Activated CD8-positive, alpha-beta T cell treated with anti-CD3 and anti-CD28 coated beads for 36 hours (primary cell): ENCODE measurements at places on chromosomes 1 and 21.

DNA sequence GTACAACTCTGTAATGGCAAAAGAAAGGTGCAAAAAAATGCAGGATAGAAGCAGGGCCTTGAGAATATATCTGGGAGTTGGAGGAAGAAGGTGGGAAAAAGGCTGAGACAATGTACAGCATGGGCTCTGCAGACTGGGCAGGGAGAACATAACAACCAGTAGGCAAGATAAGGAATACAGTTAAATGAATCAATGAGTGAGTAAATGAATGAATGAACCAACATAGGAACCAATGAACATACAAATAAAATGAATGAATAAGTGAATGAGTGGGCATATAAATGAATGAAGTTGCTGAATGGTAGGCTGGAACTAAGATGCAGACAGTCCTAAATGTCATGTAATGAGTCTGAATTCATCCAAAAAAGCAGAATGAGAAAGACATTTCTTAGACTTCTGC lies 370.6 kb downstream of the SMYD3 start:
- DNase-seq = no peak

DNA sequence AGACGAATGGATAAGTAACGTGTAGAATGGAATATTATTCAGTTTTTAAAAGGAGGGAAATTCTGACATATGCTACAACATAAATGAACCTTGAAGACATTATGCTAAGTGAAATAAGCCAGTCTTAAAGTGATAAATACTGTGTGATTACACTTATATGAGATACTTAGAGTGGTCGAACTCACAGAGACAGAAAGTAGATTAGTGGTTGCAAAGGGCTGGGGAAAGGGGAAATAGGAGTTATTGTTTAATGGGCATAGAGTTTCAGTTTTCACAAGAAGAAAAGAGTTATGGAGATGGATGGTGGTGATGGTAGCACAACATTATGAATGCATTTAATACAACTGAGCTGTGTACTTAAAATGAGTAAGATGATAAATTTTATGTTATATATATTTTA lies 14.7 kb upstream of the AHCYL1 start:
- no peak for DNase-seq

GRCh38 chr1:104402178-104402577 lies 652.5 kb downstream of the AMY1C start:
- no peak for DNase-seq

GRCh38 chr1:32894019-32894600 lies 7.1 kb downstream of the TMEM54 start:
- DNase-seq = no peak

- no peak for DNase-seq
Measured at GRCh38 chr1:41006942-41007865, 14.3 kb downstream of the SLFNL1 start.

DNA sequence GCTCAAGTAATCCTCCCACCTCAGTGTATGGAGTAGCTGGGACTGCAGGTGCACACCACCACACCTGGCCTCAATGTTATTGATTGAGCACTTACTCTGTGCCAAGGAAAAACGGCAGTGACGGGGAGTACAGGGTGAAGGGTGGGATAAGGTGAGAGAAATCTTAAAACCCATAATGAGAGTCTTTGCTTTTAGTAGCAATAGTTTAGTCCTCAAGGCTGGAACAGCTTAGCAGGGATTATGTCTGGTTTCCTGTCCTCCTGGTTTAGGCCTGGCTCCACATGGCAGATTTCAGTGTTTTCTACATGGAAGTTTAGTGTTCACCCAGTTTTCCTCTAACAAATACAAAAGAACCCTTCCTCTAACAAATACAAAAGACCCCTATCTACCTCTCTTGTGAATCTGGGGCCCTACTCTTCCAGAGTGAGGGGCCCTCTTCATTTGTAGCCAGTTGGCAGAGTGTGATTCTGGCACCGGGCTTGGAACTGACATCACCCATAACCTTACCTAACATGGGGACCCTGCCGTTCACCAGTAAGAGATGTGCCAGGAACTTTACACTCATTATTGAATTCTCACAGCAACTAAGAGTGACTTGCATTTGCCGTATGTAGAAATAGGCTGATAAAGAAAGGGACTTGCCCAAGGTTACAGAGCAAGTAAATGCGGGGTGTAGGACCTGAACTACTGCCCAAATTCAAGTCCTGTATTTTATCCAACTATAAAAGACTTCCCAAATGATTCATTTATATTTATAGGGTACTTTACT lies 6.9 kb downstream of the ZNF691 start:
- DNase-seq = no peak

DNA sequence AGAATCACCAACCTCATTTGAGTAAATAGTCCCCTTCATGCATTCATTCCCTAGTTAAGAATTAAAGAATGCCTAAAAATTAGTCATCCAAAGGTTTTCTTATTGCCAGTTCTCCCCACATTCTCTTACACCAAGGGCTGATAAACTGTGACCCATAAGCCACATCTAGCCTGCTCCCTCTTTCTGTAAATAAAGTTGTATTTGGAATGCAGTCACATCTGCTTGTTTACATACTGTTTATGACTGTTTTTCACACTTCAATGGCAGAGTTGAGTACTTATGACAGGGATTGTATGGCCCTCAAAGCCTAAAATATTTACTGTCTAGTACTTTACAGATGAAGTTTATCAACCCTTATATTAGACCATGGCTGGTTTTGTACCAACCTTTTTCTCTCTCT lies 16.1 kb upstream of the DYRK1A start:
- no peak for DNase-seq

DNA sequence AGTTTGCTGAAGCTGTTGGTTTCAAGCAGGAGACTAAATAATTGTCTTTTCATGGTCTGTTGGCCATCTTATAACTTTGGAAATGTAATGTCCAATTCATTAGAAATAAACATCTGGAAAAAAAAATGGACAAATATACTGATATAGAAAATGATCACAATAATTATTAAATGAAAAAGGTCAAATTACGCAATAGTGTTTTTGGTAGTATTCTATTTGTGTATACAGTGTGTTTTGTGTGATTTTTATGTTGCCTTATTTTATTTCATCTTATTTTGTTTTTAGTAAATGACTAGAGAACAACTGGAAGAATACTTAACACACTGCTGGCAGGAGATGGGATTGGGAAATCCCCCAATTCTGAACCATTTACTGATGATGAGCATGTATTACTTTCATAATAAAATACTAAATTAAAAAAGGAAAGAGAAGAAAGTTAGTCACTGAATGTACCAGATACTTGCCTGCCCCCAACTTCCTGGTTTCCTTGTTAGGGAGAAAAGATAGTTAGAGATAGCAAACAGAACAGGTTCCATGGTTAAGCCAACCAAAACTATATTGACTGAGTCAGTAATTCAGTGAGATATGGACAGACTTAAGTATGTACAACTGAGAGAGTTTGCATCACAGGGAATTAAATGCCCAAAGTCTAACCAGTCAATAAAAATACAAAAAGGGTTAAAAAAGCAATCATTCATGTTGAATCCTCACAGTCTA lies 24.0 kb upstream of the SAMD13 start:
- DNase-seq = no peak

DNA sequence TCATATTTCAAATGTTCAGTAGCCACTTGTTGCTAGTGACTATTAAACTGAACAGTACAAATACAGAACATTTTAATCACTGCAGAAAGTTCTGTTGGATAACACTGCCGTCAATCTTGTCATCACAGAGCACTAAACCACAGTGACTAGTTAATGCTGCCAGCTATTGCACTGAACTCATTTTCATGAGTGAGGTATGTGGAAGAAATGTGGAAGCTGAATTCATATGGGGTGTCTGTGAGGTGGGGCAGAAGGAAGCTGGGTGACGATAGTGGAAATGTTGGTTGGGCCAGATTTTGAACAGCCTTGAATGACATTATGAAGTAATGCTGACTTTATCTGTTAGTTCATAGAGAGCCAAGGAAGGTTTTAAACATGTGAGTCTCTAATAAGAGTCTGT lies 49.6 kb downstream of the OSBPL9 start:
- no peak for DNase-seq

DNA sequence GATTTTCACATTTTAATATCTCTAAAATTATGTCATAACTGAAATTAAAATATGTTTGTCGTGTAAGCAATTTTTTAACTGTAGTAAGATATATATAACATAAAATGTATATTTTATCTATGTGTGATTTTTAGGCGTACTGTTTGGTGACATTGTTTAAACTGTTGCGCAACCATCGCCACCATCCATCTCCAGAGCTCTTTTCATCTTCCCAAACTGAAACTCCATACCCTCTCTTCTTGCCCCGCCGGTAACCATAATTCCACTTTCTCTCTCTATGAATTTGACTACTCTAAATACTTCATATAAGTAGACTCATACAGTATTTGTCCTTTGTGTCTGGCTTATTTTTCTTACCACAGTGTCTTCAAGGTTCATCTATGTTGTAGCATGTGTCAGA lies 66.4 kb downstream of the DDX20 start:
- no peak for DNase-seq

DNA sequence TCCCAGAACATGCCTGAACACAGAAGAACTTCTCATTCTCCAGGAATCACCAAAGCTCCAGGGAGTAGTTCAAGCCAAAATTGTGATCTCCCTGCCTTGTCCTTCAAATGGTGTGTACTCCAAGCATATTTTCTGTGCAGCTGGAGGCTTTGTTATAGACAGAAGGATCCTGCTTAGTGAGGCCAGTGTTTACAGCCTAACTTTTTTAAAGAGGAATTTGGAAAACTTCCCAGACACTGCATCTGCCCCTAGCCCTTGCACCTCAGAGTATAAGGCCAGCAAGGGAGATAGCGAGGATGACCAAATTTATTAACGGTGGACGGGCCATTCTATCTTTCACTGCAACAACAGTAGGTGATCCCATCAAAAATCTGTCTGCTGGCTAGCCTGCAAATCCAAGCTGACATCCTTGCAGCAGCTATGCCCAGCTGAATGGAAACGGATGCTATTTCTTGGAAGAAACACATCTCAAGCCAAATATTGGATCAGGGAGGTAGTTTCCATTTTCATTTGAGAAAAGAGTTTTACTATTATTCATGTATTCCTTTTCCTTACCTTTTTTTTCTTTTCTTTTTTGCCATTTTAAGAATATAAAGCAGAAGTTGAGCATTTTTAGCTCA lies 249.8 kb downstream of the USH2A start:
- DNase-seq = no peak

DNA sequence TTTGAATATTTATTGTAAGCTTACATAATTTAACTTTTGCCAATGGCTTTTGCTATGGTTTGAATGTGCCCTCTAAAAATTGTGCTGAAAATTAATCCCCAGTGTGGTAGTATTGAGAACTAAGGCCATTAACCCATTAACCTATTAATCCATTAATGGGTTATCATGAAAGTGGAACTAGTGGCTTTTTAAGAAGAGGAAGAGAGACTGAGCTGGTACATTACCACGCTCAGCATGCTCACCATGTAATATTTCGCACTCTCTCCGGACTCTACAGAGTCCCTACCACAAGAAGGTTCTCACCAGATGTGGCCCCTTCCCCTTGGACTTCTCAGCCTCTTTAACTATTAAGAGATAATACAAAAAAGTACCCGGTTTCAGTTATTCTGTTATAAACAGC lies 164.4 kb upstream of the ZRANB2 start:
- DNase-seq = no peak

DNA sequence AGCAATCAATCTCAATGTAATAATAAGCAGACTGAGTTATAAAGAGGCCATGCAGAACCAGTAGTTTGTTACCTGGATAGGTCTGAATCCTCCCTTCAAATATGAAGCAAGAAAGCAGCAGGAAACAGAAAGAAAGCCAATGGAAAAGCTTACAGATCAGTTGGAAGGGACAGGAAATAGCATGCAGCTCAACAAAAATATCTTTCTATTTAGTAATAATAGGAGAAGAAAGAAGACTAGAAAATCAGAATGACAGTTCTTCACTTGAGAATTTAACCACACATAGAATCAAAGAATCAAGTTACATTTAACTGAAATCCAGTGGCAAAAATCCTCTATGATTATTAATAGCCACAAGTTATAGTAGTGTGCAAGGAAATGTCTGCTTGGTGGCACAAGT lies 194.4 kb downstream of the EIF4G3 start:
- DNase-seq = no peak

DNA sequence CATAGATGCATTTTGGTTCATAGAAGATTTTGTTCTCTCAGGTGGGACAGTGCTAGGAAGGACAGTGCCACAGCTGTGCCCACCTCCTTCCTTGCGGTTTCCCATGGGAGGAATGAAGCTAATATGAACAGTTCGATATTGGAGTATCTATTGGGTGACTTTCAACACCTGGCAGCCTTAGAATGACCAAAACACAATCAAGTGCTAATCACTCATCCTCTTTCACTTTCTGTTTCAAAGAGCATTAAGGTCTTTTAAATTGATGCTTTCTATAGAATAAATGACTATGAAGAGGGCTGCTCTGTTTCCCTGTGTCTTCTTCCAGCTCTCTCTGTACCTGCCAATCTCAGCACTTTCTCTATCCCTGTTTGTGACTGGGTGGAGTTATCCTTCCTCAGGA lies 784.0 kb downstream of the MRPL39 start:
- DNase-seq = no peak

DNA sequence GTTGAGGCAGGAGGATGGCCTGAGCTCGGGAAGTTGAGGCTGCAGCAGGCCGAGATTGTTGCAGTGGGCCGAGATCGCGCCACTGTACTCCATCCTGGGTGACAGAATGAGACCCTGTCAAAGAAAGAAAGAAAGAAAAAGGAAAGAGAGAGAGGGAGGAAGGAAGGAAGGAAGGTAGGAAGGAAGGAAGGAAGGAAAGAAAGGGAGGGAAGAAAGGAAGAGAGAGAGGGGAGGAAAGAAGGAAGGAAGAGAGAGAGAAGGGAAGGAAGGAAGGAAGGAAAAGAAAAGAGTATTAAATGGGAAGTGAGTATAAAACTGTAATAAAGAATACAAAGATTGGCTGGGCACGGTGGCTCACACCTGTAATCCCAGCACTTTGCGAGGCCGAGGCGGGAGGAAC lies 18.4 kb upstream of the ABL2 start:
- DNase-seq = no peak

DNA sequence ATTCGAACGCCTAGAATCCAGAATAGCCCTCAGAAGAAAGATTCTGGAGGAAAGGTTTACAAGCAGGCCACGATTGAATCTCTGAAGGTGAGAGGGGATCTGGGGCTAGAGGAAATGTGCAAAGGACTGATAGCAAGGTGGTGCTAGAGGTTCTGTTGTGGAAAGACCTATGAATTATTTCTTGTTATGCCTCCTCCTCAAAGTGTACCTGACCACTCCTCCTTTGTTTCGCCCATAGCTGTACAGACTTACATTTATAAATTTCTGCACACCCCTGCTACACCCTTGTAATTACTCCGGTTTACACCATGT lies 986 bp downstream of the TCEANC2 start:
- peak; percentile 14 for DNase-seq

DNA sequence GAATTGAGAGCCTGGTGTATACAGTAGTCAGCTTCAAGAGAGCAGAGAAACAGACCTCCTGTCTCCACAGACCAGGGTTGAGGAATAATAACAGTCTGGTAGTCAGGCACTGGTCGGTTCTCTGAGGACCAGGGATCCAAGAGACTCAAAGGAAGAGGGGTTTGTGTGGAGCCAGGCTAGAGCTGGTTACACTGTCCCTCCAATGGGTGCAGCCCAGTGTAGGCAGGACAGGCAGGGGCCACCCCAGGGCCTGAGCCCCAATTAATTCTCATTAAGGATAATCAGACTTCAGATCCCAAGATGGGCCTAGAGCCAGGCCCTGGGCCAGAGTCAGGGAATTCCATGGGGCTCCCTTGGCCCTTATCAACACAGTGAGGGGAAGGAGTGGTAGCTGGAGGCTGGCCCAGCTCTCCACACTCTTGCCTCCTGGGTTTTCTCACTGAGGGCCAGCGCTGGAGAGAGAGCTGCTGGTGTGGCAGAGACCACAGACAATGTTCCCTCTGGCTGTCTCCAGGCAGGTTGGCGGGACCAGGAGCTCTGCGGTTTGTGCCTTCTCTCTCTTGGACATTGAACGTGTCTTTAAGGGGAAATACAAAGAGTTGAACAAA lies 9.1 kb downstream of the SEMA4A start:
- DNase-seq = no peak
